Effector memory CD4-positive, alpha-beta T cell (primary cell): ENCODE measurements at places on chromosomes 3 and 15.

DNA sequence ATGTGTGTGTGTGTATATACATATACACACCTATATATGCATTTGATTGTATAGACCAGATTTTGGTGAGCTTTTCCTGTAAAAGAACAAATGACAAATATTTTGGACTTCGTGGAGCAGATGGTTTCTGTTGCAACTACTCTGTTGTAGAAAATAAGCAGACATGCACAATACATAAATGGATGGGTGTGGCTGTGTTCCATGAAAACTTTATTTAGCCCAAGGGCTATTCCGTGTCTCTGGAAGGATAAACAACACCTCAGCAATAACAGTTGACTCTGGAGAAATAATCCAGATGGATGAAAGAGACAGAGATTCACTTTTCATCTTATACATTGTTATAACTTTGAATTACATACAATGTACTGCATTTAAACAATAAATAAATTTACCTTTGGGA lies 441.4 kb downstream of the CNTN3 start:
- H3K27ac ChIP-seq: no peak overlapping the region
- no peak for DNase-seq
- H3K4me3 ChIP-seq: no peak overlapping the region
- H3K36me3 ChIP-seq: no peaks in the 10 kb centered on the region

DNA sequence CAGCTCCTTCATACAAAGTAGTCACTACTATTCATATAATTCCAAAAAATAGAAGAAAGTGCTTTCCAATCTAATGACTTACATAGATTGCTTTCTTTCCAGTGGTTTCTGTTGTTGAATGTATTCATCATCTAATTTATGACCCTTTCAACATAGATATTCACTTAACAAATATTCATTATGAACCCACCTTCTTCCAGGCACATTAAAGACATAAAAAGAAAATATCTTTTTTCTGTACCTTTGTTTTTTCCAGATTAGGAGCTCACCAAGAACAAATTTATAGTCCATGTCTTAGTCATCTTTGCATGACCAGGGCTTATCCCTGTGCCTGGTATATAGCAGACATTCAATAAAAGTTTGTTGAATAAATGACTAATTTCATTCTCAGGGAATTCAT lies 32.4 kb upstream of the PDZRN3 start:
- no peak overlapping the region for H3K27ac ChIP-seq
- H3K27me3 ChIP-seq: no peaks in the 10 kb centered on the region
- H3K4me1 ChIP-seq: no peaks in the 10 kb centered on the region
- H3K4me3 ChIP-seq: no peak overlapping the region
- no peak for DNase-seq

DNA sequence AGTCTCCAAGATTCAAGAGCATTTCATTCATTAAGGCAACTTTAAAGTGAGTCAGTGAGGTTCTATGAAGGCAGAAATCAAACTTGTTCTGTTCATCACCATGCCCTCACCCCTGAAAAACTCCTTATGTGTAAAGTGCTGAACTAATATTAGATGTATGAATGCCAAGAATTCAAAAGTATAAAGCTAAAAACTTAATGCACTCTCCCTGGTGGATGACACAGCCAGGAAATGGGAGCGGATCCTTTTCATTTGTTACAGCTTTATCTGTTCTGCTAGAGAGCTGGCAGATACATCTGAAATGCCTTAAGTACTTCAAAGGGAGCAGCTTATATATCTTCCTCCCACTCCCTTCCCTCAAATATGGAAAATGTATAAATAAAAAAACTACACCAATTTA lies 8.2 kb downstream of the TXNRD3 start:
- no peak overlapping the region for H3K27ac ChIP-seq
- H3K36me3 ChIP-seq: no peaks in the 10 kb centered on the region
- no peak overlapping the region for H3K4me3 ChIP-seq
- no peaks in the 10 kb centered on the region for H3K4me1 ChIP-seq
- no peaks in the 10 kb centered on the region for H3K27me3 ChIP-seq

GRCh38 chr15:34791701-34792100 lies 3.6 kb downstream of the ACTC1 start:
- no peak overlapping the region for H3K27ac ChIP-seq
- H3K4me1 ChIP-seq: no peaks in the 10 kb centered on the region
- DNase-seq: no peak
- no peak overlapping the region for H3K4me3 ChIP-seq
- H3K27me3 ChIP-seq: peaks cover 17% of the 10 kb centered on the region

DNA sequence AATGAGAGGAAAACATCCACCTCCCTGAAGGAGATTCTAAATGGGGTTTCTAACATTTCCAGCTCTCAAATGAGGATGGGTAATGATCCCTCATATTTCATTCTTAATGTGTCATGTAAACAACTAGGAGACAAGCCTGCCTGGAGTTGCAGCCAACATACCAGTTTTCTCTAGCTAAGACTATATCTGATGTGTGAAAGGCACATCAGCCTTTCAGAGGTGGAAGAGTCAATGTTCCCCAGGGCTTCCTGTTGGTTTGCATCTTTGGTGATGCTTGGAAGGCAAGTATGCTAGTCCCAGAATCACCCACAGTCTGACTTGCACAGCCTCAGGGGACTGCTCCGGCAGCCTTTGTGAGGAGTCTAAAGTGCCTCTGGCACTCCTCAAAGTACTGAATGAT lies 921.2 kb downstream of the SQOR start:
- H3K4me1 ChIP-seq: no peaks in the 10 kb centered on the region
- H3K27me3 ChIP-seq: no peaks in the 10 kb centered on the region
- H3K27ac ChIP-seq: no peak overlapping the region
- no peak for DNase-seq
- no peak overlapping the region for H3K4me3 ChIP-seq

- H3K4me1 ChIP-seq: no peaks in the 10 kb centered on the region
- no peak overlapping the region for H3K4me3 ChIP-seq
- H3K27ac ChIP-seq: no peak overlapping the region
- no peaks in the 10 kb centered on the region for H3K36me3 ChIP-seq
- H3K27me3 ChIP-seq: no peaks in the 10 kb centered on the region
Observed at GRCh38 chr3:165521131-165521871, 315.9 kb downstream of the BCHE start.

DNA sequence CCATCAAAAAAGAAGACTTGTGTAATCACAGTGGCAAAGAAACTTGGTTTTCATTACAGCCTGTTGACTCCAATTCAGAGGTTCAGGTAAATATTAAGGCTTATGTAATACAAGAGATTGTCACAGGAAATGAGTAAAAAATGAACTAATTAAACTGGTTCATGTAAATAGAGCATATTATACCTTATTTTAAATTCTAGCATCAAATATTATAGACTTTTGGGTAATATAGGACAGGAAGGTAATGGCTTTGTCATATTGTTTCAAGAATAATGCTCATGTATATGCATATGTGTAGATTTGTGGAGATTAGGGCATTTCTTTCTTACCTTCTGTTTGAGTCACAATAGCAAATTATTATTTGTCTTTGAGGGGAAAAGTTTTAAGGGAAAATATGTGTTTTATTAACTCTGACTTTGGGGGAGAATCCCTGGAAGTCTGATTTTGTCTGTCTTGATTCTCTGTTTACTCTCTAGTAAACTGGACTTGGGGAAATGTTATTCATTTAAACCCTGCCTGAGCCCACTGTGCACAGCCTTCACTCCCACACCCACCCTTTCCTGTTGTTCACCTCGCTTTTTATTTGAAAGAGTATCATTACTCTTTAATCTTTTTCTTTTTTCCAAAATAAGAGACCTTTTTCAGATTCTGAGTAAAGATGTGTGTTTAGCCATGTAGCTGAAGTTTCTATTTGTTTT lies 43.0 kb downstream of the RASA2 start:
- peaks cover 8% of the 10 kb centered on the region for H3K4me1 ChIP-seq
- H3K36me3 ChIP-seq: peaks cover 5% of the 10 kb centered on the region
- H3K27ac ChIP-seq: peak overlapping the region; percentile 50
- DNase-seq: no peak
- no peak overlapping the region for H3K4me3 ChIP-seq

- no peak overlapping the region for H3K27ac ChIP-seq
- H3K4me1 ChIP-seq: no peaks in the 10 kb centered on the region
- DNase-seq: no peak
- no peak overlapping the region for H3K4me3 ChIP-seq
- H3K36me3 ChIP-seq: no peaks in the 10 kb centered on the region
Observed at GRCh38 chr3:33658621-33658990, 59.4 kb downstream of the CLASP2 start.

- H3K4me1 ChIP-seq: peaks cover 11% of the 10 kb centered on the region
- H3K27me3 ChIP-seq: no peaks in the 10 kb centered on the region
- H3K36me3 ChIP-seq: no peaks in the 10 kb centered on the region
- H3K4me3 ChIP-seq: no peak overlapping the region
Observed at GRCh38 chr3:46059432-46059831, 32.1 kb upstream of the XCR1 start.

GRCh38 chr3:143135150-143135549 lies 15.6 kb downstream of the CHST2 start:
- H3K4me3 ChIP-seq: no peak overlapping the region
- H3K4me1 ChIP-seq: no peaks in the 10 kb centered on the region
- no peak for DNase-seq
- H3K27ac ChIP-seq: no peak overlapping the region
- no peaks in the 10 kb centered on the region for H3K27me3 ChIP-seq

- H3K4me3 ChIP-seq: no peak overlapping the region
- no peaks in the 10 kb centered on the region for H3K27me3 ChIP-seq
- no peaks in the 10 kb centered on the region for H3K4me1 ChIP-seq
- DNase-seq: no peak
- H3K27ac ChIP-seq: no peak overlapping the region
Observed at GRCh38 chr15:80437334-80437891, 33.2 kb downstream of the ARNT2 start.

GRCh38 chr3:169835533-169835932 lies 22.8 kb upstream of the LRRC34 start:
- no peaks in the 10 kb centered on the region for H3K27me3 ChIP-seq
- no peaks in the 10 kb centered on the region for H3K36me3 ChIP-seq
- no peak overlapping the region for H3K27ac ChIP-seq
- DNase-seq: no peak

DNA sequence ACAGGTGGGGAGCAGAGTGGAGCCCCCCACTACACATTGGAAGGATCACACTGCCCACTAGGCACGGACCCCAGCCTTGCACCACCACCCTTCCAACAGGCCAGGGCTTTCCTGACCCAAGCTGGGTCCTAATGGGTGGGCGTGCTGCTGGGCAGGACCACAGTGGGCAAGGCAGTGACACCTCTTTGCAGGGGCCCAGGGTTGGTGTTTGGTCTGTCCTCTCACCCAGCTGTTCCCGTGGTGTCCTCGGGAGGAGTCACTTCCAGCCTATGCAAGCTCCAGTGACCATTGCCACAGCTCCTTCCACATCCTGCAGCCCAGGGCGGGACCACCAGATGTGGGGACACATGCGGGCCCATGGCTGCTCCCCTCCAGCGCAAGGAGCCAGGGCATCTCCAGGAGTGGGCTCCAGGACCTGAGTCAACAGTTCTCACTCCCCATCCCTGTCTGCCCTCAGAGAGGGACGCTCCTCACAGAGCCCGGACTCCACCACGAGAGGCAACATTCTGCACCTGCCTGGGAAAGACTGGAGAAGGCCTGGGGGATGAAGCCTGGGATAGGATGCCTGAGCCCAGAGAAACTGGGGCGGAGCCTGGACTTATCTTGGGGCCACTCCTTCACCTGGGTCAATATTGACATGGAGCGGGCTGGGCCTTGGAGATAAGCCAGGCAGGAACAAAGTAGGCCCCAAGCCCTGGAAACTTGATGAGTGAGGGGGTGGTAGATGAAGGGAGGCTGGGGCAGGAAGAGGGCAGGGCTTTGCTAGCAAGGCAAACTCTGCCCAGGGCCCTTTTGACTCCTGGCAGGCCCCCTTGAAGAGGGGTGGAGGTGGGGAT lies 3.9 kb upstream of the VILL start:
- no peaks in the 10 kb centered on the region for H3K36me3 ChIP-seq
- no peak overlapping the region for H3K27ac ChIP-seq
- no peaks in the 10 kb centered on the region for H3K27me3 ChIP-seq
- no peak for DNase-seq

- no peaks in the 10 kb centered on the region for H3K36me3 ChIP-seq
- no peaks in the 10 kb centered on the region for H3K27me3 ChIP-seq
- H3K4me3 ChIP-seq: no peak overlapping the region
- H3K4me1 ChIP-seq: no peaks in the 10 kb centered on the region
- H3K27ac ChIP-seq: no peak overlapping the region
Observed at GRCh38 chr15:46918462-46919140, 798.7 kb upstream of the SEMA6D start.

DNA sequence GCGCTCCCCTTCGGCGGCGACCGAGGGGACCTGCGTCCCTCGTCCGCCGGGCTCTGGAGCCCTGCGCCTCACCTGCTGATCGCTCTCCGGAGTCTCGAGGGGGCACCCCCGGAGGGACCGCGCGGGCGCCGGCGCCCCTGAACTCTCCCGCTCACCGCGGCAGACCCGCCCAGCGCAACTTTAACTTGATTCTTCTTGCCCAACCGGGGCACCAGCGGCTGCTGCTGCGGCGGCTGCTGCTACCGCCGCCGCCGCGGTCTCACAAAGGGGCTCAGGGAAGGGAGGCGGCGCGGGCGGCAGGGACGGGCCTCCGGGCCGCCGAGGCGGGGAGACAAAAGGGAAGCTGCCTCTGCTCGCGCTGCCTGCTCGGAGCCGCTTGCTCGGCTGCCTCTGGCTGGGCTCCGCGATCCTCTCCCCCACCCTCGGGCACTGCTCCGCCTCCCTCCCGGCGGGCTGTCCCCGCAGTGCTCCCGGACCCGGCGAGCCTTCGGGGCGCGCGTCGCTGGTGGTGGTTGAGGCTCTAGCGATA lies at the start of gene PPM1L:
Gene PPM1L (plus strand): TSS at position 456 of the 529 bp plus-strand sequence.
- DNase-seq: peak; percentile 42
- H3K4me1 ChIP-seq: peaks cover 14% of the 10 kb centered on the region
- no peaks in the 10 kb centered on the region for H3K27me3 ChIP-seq
- peak within 1 kb of the TSS; percentile 93 for H3K4me3 ChIP-seq
- H3K27ac ChIP-seq: peak within 1 kb of the TSS; percentile 67
- no peaks in the 10 kb centered on the region for H3K36me3 ChIP-seq

DNA sequence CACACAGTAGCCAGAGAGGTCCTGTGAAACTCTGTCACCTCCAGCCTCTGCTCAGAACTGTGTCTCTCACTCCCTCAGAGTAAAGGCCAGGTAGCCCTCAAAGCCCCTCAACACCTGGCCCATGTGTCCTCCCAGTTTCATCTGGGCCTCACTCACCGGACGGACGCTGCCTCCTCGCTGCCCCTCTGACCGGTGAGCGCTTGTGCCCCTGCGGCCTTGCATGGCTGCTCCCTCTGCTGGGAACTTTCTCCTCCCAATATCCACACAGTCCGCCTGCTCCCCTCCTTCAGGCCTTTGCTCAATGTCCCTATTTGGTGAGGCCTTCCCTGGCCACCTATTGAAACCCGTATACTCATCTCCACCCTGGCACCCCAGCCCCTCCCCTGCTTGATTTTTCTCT lies 36.8 kb upstream of the TRH start:
- no peaks in the 10 kb centered on the region for H3K27me3 ChIP-seq
- no peaks in the 10 kb centered on the region for H3K4me1 ChIP-seq
- no peak for DNase-seq
- H3K36me3 ChIP-seq: no peaks in the 10 kb centered on the region

GRCh38 chr3:99921377-99921695 lies 103.7 kb downstream of the CMSS1 start:
- H3K4me3 ChIP-seq: no peak overlapping the region
- no peak overlapping the region for H3K27ac ChIP-seq
- no peaks in the 10 kb centered on the region for H3K4me1 ChIP-seq
- H3K27me3 ChIP-seq: no peaks in the 10 kb centered on the region
- DNase-seq: no peak
- H3K36me3 ChIP-seq: no peaks in the 10 kb centered on the region
